ENCODE measurements at places on chromosomes 12 and 14.

DNA sequence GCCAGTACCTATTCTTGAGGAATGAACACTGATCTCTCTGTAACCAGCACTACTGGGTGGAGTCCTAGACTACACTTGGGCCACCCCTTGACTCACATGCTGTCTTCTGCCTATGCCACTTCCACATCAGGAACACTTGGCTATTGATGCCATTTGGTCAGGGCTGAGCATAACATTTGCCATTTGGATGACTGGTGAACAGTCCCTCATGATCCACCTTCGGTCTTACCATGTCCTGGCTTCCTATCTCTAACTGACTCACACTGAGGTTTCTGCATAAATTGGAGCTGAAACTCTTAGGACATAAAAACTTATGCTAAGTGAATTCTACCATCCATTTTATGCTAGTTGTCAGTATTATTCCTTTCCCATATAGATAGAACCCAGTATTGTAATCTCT lies 91.7 kb upstream of the PELI2 start:
- DNase-seq = no peak

DNA sequence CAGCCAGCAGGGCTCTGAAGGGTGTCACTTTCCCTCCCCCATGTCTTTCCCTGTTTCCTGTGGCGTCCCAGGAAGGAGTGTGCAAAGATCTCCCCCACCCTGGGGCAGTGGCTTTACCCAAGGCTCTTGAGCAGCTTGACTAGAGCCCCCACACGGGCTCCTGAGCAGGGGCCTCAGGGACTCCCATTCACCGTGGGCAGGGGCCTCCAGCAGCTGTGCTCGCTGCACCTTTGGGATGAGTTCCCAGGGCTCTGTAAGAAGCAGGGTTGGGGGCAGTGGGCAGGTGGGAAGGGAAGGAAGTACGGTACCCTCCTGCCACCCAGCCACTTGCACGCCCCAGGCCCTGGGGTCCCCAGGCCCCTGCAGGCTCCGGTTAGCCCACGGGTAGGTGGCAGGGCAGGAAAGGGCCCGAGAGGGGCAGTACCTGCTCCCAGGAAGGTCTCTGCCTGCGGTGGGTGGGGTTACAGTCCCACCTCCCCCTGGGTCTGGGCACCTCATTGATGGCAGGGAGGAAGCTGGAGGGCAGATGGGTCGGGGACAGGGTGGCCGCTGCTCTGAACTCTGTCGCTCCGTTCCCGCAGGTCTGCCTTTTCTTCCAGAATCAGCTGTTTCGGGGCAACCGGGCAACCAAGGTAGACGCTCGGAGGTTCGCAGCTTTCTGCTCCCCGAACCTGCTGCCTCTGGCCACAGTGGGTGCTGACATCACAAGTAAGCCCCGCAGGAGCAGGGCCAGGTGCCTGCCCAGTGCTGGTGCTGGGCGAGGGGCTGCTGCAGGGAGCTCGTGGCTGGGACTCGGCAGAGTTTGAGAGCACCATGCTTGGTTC lies 13.0 kb downstream of the ASPG start:
- DNase-seq = no peak

GRCh38 chr14:104803280-104803911 lies 2.5 kb downstream of the ZBTB42 start:
- DNase-seq = no peak

DNA sequence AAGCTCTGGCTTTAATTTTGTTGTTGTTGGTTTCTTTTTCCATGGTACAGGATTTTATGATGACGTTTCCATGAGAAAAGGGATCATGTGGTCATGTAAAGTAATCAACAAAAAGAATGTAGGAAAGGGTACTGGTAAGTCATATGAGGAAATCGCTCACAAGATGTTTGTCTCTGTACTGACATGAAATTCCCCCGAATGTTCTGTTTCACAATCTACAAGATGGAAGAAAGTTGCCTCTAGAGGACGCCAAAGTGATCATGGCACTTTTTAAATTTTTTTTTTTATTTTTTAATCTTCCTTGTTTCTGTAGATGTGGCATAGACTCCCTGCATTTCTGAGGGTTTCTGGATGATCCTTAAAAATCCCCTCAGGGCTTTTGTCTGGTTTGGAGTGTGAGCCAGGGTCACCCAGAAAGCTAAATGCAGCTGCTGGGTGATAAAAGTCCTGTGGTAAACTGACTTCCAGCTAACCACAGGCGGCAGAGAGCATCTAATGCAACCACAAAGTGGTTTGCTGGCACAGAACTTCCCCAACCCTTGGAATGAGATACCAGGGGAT lies 393.5 kb downstream of the CCDC91 start:
- no peak for DNase-seq

DNA sequence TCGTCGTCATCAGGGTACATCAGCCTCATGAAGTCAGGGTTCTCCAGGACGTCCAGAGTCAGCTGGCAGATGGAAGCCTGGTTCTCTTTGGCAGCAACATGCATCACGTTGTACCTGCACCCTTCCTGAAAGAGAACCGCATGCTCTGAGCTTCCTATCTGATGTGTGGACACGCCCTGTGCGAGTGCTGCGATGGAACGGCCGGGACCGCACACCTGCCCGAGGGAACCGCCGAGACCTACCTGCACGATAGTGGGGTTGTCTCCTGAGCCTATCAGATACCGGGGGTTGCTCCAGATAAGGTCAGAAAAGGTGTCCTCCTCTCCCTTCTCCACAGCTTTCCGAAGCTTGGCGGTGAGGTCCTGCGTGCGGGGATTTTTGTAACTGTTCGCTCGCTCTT lies 13.7 kb downstream of the ANKLE2 start:
- no peak for DNase-seq
